AG04450 (cell line): ENCODE measurements at places on chromosomes 7 and 10.
A peak's percentile ranks its signal among the peaks of the same experiment; 100 is the strongest.

DNA sequence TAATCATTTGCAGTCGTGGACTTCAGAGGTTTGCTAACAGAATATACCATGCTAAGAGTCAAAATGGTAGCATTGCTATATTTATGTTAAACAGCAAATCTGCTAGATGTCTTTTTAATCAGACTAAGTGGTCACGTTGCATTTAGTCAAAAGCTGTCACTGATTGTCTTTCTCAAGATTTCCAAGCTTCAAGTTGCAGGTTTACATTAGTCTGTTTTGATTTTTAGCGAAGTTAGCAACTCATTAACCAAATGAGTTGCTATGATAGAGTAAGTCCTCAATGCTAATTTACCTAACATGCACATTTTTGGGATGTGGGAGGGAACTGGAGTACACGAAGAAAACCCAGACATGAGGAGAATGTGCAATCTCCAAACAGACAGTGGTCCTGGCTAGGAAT lies 653.2 kb downstream of the TNS3 start:
- no peak for DNase-seq

- DNase-seq, result no peak
These were observed 32.7 kb upstream of the RASGEF1A start for GRCh38 chr10:43299579-43299978.

DNA sequence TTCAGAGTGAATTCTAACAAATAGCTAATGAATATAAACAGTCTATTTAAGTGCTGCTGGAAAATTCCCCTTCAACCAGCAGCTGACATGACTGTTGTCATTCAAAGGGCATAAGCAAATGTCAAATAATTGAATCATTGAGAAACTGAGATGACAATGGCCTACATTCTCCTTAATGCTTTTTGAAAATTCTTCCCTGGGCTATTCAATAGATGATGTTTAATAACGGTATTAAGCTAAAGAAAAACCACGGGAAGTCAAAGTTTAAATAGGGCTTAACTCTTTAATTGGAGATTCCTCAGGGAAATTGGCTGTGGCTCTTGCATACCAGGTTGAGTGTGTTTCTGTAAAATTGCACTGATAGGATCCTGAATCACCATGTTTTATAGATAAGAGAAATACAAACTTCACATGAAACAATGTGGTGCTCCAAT lies 77.0 kb downstream of the ARL4A start:
- no peak for DNase-seq

DNA sequence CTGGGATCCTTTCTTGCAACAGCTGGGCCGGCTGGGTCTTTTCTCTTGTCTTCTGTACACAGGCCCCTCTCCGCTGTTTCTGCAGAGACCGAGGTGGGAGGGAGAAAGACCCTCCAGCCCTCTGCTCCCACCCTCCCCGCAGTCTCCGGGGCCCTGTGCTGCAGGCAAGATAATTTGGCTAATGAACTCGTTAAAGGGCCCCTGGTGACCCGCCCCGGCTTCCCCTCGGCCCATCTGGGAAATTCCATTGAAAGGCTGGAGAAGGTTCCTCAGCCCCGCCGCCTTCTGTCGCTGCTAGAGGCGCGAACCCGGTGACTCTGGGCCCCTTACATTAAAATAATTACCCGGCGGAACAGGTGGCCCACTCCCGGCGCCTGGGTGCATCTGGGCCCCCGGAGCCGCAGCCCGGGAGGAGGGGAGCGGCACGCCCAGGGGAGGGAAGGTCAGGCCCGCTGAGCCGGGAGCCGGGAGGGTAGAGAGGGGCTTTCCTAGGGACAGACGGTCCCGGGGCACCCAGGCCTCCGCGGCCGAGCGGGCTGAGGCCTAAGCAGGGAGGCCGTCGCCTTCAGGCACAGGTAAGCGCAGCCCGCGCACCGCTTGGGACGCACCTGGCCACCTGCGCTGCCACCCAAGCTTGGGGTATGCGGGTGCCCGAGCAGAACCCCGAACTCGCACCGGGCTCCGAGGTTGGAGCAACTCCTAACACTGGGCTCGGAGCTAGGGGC lies 7.3 kb upstream of the MNX1 start:
- DNase-seq, result no peak

DNA sequence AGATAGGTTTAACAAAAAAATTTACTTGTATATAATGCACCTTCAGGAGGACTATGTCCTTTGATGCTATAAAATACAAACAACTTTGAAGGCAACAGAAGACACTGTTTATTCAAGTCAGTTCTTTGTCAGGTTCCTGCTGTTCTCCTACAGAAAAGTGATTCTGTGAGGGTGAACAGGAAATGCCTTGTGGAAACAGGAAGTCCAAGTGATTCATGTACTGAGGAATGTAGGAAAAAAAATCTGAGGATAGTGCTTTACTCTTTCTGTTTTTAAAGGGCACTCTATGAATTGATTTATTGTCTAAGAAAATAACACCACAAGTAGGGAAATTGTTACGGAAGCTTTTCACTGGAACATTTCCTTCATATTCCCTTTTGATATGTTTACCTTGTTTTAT lies 171.9 kb downstream of the HDAC9 start:
- DNase-seq, result peak; percentile 47

- DNase-seq, result no peak
These were observed 55.8 kb downstream of the ALOX5 start for GRCh38 chr10:45429790-45430189.

- DNase-seq, result no peak
These were observed 101.2 kb upstream of the MGMT start for GRCh38 chr10:129365767-129366402.

DNA sequence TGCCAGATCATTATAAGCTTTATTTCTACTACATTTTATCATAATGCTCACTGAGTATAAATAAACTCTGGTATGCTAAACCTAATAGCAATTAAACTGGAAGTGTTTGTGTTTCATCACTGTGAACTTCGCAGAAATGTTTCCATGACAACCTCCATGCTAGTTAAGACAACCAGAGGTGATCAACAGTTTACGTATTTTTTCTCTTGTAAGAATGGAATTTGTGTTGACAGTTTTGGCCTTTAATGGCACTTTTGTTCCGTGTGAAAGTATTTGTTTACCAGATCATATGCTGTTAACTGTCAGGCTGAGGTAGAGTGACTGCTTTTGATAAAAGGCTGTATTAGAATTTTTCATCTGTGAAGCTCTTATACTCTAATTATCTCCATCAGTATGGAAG lies 212.1 kb upstream of the PPP1R3A start:
- no peak for DNase-seq

- DNase-seq, result no peak
These were observed 47.1 kb downstream of the MYOF start for GRCh38 chr10:93434991-93435491.

GRCh38 chr7:31986878-31987518 lies 83.2 kb downstream of the PDE1C start:
- peak; percentile 18 for DNase-seq

DNA sequence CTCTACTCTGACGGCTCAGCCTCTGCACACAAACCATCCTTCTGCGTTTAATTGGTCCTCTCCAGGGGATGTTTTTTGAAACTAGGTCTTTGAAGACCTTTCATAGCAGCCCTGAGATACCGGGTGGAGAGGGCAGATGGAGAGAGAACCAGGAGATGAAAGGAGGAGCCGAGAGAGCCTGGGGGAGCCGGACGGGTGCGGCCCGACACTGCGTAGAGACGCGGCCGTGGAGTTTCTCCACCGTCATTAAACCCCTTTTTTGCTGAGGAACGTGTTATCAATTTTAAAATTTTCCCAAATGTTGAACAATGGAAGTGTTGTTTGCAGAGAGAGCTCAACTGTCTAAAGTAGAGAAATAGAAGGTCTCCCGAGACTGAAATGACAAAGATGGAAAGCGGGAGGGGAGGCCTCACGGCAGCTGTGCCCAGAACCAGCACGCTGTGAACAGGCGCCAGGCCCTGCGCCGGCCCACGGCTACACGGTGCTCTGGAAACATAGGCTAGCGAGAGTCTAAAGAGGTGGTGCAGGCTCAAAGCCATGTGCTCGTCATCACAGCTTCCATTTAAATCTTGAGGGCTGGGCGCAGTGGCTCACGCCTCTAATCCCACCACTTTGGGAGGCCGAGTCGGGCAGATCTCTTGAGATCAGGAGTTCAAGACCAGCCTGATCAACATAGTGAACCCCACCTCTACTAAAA lies 307.0 kb downstream of the PTPRN2 start:
- DNase-seq, result no peak

GRCh38 chr7:101867265-101867664 lies 49.8 kb downstream of the CUX1 start:
- no peak for DNase-seq

DNA sequence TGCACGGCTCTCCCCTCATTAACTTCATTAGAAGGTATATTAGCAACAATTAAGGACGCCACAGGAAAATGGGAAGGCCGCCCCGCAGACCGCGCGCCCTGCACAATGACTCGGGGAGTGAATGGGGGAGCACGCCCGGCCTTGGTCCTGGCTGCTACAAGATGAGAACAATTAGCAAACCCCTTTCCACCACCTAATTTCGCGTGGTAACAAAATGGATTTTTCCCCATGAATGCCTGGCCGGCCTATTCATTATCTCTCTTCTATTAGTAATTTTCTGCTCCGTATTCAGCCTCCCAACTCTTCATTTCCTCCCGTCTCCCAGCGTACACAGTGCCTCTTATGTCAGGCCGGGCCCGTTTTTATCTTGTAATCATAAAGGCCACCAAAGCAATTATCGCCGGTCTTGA lies 346.9 kb downstream of the DNAJB6 start:
- no peak for DNase-seq

GRCh38 chr7:75840029-75840428 lies 26.4 kb upstream of the CCL24 start:
- no peak for DNase-seq

- peak; percentile 8 for DNase-seq
These were observed 3.5 kb downstream of the MKRN1 start for GRCh38 chr7:140475747-140476333.

DNA sequence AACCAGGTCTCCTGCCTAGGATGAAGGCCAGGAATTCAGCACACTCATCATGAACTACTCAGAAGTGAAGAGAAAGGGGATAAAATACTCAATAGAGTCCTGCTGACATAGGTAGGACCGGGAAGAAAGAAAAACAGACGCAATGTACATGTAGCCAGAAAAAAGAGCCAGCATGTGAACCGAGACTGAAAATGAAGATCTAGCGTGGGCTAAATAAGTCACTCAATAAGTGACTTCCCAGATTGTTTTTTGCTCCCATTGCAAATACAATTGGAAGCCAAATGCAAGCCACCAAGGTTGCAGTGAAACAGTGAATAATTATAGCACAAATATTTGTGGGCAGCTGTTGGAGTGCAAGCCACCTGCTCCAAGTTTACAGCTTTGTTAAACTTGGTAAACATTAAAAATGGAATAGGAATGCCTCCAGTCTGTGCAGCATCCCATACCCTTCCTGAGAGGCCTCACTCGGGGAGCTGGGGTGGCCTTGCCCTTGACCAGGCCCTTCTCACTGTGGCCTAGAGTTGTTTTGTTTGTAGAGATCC lies 34.7 kb upstream of the HPS1 start:
- DNase-seq, result no peak

DNA sequence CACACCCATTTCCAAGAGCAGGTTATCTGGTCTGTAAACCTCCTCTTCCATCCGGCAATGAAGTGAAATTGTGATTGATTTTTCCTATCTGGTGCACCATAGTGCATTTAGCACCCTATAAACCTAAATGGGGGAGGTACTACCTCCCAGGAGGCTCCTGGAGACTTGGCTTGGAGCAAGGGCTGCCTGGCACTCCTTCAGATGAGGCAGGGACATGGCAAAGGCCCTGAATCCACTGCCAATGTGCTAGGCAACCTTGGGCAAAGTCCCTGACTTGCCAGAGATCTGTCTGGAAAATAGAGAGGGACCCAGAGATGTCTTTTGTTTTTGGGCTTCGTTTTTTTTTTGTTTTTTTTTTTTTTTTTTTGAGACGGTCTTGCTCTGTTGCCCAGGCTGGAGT lies 6.7 kb upstream of the GRID1 start:
- DNase-seq, result no peak

GRCh38 chr7:22876986-22877729 lies 54.5 kb upstream of the TOMM7 start:
- no peak for DNase-seq

- no peak for DNase-seq
These were observed 255.3 kb downstream of the FZD1 start for GRCh38 chr7:91519241-91520158.

- no peak for DNase-seq
These were observed 58.5 kb upstream of the DNAJB6 start for GRCh38 chr7:157278167-157278790.

DNA sequence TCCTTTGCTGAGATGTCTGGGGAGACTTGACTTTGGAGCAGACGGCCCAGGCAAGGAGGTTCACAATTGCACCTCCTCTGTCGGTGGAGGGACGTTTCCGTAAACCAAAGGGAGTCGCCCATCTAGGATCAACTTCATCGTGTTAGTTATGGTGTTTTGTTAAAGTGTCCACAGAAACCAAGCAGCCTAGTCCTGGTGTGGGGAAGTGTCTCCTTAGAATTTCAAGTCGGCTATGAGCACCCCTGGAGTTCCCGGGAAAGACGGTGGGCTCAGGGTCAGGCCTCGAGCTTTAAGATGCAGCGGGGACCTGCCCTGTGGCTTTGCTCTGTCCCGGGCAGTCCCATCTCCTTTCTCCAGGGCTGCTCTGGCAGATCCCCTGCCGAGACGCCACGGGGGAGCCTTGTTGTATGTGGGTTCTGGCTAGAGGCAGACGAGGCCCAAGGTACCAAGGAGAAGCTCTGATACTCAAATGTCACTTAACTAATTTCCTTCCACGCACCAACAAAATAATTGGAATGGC lies 319.2 kb downstream of the ADARB2 start:
- no peak for DNase-seq

DNA sequence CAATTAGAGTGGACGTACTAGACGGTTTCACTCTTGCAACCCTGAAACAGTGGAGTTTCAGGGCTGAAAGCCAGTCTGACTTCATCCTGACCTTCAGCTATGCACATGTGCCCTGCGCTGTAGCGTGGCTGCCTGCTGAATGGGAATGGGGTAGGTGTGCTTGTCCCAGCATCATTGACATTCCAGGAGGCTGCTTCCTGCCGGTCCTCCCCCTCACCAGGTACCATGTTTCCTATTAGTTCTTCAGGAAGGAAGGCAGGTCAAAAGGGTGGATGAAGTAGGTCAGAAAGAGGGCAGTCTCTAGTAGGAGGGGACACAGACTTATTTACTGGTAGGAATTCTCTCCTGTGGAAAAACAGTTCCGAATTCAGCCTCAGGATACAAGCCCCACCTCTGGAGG lies 551.8 kb upstream of the GALNT17 start:
- DNase-seq, result no peak

DNA sequence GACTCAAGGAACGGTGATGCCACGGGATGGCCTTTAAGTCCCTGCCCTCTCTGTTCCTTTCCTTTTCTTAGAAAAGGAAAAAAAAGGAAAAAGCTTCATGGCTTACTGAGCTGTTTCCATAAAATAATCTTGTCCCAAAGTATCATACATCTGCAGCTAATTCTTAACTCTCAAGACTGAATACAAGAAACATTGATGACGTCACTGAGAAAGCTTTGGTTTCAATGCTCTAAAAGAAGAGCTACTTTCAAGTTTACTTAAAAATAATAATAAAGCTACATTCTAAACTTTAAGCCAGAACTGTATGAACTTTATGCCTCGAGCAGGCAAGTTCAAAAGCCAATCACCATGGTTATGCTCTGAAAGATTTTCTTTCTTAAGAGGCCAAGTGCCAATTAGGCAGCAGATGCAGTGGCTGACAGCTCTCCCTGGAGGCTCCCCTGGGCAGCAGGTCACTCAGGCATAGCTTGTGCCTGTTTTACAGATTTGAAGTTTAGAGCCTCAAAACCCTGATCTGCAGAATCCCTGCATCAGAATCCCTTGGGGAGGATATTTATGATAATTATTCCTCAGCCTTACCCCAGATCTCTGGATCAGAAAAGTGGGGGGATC lies 165.0 kb downstream of the CHN2 start:
- no peak for DNase-seq

- peak; percentile 42 for DNase-seq
These were observed 4.8 kb downstream of the DOCK4 start for GRCh38 chr7:112201411-112201810.
